ENCODE measurements at places on chromosomes 2 and 18.

- DNase-seq = peak; percentile 28
Observed at GRCh38 chr2:72993147-72993932, 76.0 kb downstream of the EMX1 start.

DNA sequence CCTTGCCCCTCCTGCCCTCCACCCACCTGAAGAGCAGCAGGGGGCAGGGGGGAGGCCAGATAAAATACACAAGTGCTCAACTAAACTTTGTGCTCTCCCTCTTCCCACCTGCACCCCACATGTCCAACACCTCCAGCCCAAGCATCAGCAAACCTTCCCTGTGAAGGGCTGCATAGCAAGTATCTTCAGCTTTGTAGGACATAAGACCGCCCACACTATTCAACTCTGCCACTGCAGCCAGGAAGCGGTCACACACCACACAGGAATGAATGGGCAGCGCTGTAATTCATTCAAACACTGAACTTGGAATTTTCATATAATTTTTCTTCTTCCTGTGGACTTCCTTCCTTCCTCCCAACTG is 27.5 kb downstream of the TFCP2L1 start:
- DNase-seq = no peak

DNA sequence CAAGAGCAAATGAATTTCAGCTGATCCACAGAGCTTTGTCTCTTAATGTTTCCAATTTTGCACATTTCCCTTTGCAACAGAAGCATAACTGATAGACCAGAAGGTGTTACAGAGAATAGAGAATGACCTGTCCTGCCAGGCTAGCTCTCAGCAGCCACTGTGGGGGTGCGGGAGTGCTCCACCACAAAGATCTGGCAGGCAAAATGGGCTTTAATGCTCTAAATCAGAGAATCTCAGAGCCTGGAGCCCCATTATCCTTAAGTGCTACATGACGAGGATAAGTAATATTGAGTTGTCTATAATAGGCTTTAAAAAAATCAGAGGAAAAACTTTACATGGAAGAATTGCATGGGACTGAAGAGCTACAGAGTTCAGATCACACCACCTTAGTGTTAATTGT is 245.7 kb downstream of the PDE11A start:
- DNase-seq = no peak

GRCh38 chr18:9095297-9096006 is 7.0 kb upstream of the NDUFV2 start:
- peak; percentile 15 for DNase-seq

DNA sequence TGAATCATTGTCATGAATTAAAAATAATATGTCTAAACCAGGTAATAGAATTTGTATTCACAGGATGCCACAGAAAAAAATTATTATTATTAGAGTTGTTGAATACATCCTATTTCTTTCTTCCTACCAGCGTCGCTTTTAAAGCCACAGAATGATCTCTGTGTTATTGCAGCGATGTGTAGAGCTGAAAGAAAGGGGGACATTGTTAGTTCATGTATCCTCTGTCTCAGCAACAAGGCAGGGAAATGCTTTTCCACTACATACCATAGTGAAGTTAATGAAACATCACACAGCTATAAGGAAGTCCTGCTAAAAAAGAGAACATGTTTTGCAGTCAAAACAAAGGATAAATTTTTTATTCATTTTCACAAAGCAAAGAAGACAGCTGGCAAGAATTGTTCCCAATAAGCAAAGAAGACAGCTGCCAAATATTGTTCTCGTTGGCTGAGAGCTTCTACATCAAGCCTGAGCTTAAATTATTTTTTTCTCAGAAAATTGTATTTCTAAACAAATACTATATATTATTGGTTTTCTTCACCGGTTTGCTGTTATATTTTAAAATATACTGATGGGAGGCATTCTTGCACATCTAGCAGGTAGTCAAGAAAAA is 1234.4 kb downstream of the SUCLG1 start:
- no peak for DNase-seq

Measured in T-helper 9 cell (primary cell).